Lung (tissue), 17 donors: ENCODE measurements at places on chromosomes 7 and 10. TPM values are rescaled to one million over a fixed set of nuclear protein-coding genes. Genes with fewer than 3 reads are reported as not detected.

GRCh38 chr10:20418286-20418685 is 478.8 kb downstream of the NEBL start:
- no peak for DNase-seq

- no peak for DNase-seq
Observed at GRCh38 chr10:95400787-95401186, 110.0 kb upstream of the PDLIM1 start.

- DNase-seq: peak; percentile 81
Observed at GRCh38 chr7:137943132-137943551, 58.7 kb downstream of the CREB3L2 start.

GRCh38 chr7:8923164-8923806 is 489.9 kb downstream of the NXPH1 start:
- no peak for DNase-seq

GRCh38 chr7:7335215-7335614 is 152.9 kb downstream of the C1GALT1 start:
- DNase-seq: no peak

DNA sequence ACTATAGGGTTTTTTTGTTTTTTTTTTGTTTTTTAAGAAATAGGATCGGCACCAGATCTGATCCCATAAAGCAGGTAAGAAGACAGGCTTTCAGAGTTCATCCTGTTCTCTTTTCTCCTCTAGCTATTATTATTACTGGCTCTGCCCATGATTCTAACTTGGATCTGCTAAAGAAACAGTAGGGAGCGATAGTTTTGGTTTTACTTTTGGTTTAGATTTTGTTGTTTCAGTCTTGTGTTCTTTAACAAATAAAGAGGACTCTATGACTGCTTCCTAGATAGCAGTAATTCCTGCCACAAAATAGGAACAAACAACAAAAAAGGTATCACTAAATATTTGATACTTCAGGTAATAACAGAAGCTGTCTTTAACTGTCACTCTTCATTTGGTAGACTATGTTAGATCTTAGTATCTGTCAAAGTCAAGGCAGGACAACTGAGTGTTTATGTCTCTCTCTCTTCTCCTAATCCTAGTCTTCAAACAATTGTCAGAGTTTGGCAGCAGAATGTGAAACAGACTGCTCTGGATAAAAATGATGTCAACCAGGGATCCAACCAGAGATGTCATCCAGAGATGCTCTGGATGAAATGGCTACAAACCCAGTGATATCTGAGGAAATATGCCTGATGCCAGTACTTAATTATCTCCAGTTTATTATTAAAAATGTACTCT is 99.8 kb downstream of the KMT2C start:
- no peak for DNase-seq

DNA sequence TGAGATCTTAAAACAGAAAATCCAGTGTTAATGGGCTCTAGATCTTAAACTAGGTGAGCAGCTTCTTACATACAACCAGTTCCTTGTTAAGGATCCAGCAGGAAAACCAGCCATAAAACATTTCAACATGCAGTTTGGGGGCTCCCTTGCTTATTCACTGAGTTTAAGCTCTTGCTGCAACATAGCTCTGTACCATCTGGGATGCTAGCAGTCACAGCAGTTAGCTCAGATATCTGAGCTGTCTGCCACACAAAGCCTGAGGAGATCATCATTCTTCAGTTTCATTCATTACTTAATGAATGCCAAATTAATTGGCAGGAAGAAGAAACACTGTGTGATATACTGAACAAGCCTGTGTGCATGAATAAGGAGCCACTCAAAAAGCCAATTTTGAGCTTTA is 62.8 kb downstream of the PODXL start:
- DNase-seq: no peak

DNA sequence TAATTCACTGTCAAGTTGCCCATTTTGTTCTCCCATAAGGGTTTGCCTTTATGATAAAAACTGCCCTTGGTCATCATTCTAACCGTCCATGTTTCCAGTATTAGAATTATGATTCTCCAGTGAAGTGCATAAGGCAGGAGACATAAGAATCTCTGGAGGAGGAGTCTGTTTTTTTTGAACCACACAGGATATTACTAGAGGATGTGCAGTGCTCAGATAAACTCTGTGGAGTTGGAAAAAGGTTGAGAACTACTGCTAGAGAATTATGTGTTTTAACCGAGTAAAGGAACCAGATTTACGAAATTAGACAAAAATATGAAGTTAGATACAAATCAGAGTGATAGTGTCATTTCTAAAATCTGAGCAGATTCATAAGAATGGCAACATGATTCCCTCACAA is 40.5 kb downstream of the MDFIC start:
- no peak for DNase-seq

- no peak for DNase-seq
Observed at GRCh38 chr10:1473874-1474273, 263.5 kb downstream of the ADARB2 start.

- DNase-seq: no peak
Observed at GRCh38 chr10:78288663-78289062, 255.0 kb downstream of the RPS24 start.

DNA sequence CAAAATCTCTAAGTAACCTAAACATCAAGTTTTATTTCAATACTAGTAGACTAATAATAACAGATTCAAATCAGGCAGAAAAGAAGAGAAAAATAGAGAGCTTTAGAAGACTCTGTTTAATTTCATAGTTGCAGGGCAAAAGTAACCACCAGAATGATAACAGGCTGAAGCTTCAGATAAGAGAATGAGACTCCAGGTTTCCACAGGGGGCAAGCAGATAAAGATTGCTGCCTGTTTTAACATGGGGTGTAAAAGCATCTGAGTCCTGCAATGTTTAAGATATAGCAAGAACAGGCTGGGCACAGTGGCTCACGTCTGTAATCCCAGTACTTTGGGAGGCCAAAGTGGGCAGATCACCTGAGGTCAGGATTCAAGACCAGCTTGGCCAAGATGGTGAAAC is 11.0 kb downstream of the CROT start:
- no peak for DNase-seq

- DNase-seq: no peak
Observed at GRCh38 chr7:16318463-16318862, 102.9 kb downstream of the CRPPA start.

DNA sequence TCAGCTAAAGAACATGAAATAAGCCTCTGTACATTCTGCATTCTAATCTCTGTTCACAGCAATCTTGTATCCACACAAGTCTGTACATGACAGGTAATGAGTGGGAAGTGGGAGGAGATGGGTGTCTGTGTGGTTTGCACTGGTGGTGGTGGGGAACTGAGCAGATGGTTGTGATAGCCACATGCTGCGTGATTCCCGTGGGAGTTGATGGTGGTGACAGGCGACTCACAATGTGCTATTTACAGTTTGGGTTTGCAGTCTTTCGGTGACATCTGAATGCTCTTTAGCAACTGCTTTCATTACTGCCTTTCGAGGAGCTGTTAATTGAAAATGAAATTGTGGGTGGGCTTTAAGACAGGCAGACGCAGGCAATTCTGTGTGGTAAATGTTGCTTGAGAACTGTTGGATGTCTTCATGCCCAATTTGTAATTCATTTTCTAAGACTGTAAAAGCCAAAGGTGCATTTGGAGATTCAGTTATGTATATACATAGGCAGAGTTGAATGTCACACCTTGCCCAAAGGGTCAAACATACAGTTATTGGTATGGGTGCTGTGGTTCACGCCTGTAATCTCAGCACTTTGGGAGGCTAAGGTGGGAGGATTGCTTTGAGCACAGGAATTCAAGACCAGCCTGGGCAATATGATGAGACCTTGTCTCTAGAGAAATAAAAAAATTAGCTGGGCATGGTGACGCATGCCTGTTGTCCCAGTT is 308.2 kb downstream of the AUTS2 start:
- no peak for DNase-seq

The SPDYE2B gene
- total RNA-seq: not detected

The GRM3 gene
- not detected for total RNA-seq

The ODAD2 gene
- total RNA-seq: 16.6 TPM

The PSD gene
- total RNA-seq: 5.3 TPM

The CYP2E1 gene
- 1.1 TPM for total RNA-seq

The CRTAC1 gene
- total RNA-seq: 82.4 TPM

The VWDE gene
- total RNA-seq: 1.7 TPM

The IDI2 gene
- total RNA-seq: not detected
